T47D (cell line): ENCODE measurements at places on chromosomes 11 and 22.

GRCh38 chr11:96014217-96014616 lies 90.3 kb upstream of the MTMR2 start:
- no peak for DNase-seq

DNA sequence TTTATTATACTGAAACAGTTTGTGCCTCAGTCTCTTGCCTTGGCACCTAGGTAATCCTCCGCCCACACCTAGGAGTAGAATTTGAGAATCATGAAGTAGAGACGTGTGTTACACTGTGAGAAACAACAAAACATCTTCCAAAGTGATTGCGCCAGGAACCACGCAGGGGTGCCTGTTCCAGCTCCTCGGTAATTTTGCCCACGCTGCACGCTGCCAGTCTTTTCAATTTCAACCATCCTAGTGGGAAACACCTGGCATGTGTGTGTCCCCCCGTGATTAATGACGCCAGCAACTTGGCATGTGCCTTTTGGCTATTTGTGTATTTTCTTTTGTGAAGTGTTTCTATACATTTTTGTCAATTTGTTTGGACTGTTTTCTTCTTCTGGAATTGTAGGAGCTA lies 919.1 kb downstream of the BRD1 start:
- no peak for DNase-seq

- no peak for DNase-seq
Measured at GRCh38 chr11:9075556-9075955, 15.8 kb downstream of the SCUBE2 start.

DNA sequence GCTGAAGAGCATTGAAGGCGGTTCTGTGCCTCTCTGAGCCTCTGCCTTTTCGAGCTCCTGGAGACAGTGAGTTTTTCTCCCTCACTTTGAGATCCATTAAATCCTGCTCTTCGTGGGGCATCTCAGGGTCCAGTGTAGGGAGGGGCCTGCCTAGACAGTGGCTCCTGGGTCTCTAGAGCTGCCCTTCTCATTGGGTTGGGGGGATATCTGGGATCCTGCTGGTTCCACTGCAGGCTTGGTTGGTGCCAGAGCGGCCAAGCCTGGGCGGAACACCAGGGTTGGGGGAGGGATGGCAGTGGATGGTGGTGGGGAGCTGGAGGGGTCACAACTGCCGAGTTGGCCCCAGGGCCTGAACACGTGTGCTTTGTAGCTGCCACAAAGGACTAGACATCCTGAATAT lies 52.2 kb upstream of the CARS1 start:
- DNase-seq: no peak

DNA sequence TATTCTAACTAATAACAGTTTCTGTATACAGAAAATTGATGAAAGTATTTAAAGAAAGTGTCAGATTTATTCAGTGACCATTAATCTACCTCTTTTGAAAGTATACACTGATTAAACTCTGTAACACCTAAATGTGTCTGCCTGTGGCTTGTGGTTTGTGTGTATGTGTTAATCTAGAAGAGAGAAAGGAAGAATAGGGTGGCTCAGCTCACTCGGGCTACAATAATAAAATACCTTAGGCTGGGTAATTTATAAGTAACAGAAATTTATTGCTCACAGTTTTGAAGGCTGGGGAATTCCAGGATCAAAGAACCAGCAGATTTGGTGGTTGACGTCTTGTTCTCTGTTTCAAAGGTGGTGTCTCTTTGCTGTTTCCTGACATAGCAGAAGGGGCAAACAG lies 13.6 kb upstream of the OR5AS1 start:
- no peak for DNase-seq
